ENCODE measurements at places on chromosomes 12 and 14. TPM values are rescaled to one million over a fixed set of nuclear protein-coding genes. Genes with fewer than 3 reads are reported as not detected.

GRCh38 chr12:10128687-10129086 is 1.3 kb downstream of the CLEC7A start:
- DNase-seq, result no peak
- H3K4me1 ChIP-seq, result peaks cover 7% of the 10 kb centered on the region
- H3K4me3 ChIP-seq, result no peak overlapping the region

GRCh38 chr14:83975841-83976770 is 1553.8 kb upstream of the FLRT2 start:
- H3K27ac ChIP-seq, result no peak overlapping the region
- DNase-seq, result no peak
- H3K36me3 ChIP-seq, result no peaks in the 10 kb centered on the region
- H3K27me3 ChIP-seq, result no peaks in the 10 kb centered on the region

GRCh38 chr12:3604286-3604685 is 113.3 kb downstream of the PRMT8 start:
- no peaks in the 10 kb centered on the region for H3K27me3 ChIP-seq
- no peak overlapping the region for H3K4me3 ChIP-seq
- H3K4me1 ChIP-seq, result peaks cover 8% of the 10 kb centered on the region
- H3K36me3 ChIP-seq, result peaks cover 8% of the 10 kb centered on the region

- H3K4me1 ChIP-seq, result no peaks in the 10 kb centered on the region
- H3K27ac ChIP-seq, result no peak overlapping the region
- H3K4me3 ChIP-seq, result no peak overlapping the region
- H3K36me3 ChIP-seq, result no peaks in the 10 kb centered on the region
Observed at GRCh38 chr12:117294189-117294603, 67.2 kb downstream of the NOS1 start.

DNA sequence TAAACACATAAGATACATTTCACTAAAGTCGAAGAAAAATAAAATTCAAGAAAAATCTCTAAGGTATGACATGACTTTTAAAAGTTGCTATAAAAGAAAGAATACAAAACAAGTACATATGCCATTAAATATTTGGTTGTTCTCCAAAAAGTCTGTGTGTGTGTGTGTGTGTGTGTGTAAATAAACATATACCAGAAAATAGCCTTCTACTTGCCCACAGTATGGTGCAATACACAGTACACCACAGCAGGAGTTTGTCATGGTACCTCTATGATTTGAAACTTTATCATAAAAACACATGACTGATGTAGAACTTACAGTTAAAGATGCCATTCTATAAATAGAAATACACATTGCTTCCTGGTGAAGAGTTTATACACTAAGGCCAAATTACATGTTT is 692.7 kb upstream of the MGAT4C start:
- no peak overlapping the region for H3K27ac ChIP-seq
- no peak for DNase-seq
- H3K36me3 ChIP-seq, result no peaks in the 10 kb centered on the region

DNA sequence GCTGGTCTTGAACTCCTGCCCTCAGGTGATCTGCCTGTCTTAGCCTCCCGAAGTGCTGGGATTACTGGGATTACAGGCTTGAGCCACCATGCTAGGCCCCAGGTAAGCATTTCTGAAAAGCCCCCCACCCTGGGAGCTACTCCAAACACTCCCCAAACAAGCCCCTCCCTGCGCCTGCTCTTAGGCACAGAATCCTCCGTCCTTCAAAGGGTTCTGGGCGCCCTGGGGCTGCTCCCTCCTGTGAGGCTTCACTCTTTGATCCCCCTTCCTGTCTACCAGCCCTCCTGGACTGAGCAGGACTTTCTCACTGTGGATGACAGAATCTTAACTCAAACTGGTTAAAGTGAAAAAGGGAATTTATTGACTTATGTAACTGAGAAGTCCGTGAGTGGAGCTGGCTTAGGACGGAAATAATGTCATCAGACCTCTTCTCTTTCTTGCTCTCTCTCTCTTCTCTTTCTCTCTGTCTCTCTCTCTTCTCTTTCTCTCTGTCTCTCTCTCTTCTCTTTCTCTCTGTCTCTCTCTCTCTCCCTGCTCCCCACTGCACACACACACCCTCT is 66.9 kb upstream of the CLMN start:
- no peak overlapping the region for H3K27ac ChIP-seq
- no peaks in the 10 kb centered on the region for H3K36me3 ChIP-seq
- no peaks in the 10 kb centered on the region for H3K4me1 ChIP-seq
- no peak for DNase-seq
- H3K4me3 ChIP-seq, result no peak overlapping the region

GPR162 gene
- total RNA-seq, result not detected

TAS2R50 gene
- 2.0 TPM for total RNA-seq

TMEM121 gene
- 1.0 TPM for total RNA-seq

All from B cell (primary cell).